ENCODE measurements at places on chromosomes 4 and X.

- no peak for DNase-seq
These were observed 50.8 kb upstream of the MTMR1 start for GRCh38 chrX:150642423-150642822.

DNA sequence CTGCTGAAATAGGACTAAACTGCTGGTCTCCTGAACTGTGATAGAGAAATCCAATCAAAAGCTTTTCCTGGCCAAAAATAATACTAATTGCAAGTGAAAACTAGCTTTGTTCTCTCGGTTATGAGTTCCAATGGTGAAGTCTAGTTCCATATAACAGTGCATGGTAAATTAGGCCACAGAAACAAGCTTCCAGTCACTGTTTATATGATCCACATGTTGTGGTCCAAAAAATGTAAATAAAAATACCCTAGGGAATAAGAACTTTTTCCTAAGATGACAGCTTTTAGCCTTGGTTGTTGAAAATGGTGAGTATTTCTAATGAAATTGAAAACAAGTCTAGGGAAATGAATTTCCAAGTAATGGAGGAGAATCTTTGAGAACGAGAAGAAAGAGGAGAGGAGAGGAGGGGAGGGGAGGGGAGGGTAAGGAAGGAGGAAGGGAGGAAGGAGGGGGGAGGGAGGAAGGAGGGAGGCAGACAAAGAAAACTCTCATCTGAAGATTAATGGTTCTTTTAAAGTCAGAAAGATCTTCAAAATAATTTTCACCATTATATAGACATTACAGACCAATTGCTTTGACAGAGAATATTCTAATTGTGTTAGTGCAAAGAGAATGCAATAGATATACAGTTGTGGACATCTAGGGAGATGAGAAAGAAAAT is 26.1 kb downstream of the PALLD start:
- DNase-seq: no peak

- no peak for DNase-seq
These were observed 96.5 kb upstream of the MAOA start for GRCh38 chrX:43559644-43560043.

- no peak for DNase-seq
These were observed 210.8 kb upstream of the TEX13C start for GRCh38 chrX:125108921-125109320.

- DNase-seq: no peak
These were observed 55.5 kb downstream of the WFS1 start for GRCh38 chr4:6324999-6325787.

DNA sequence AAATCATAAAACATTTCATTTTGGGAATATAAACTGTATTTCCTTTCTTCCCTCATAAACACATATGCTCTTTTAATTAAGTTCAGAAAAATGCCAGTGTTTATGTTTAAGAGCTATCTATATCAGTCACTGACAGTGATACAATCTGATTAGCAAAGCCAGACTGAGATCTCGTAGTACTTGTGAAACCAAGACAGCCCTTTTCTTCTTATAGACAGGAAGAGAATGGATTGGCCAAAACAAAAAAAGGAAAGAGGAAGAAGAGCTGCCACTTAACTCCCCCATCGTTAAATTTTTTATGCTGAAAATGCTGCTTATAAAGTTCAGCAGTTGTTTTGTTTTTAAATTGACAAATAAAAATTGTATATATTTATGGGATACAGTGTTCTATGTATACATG is 87.4 kb downstream of the PLAC1 start:
- no peak for DNase-seq

- DNase-seq: no peak
These were observed 1.3 kb upstream of the RGS12 start for GRCh38 chr4:3291411-3291968.

DNA sequence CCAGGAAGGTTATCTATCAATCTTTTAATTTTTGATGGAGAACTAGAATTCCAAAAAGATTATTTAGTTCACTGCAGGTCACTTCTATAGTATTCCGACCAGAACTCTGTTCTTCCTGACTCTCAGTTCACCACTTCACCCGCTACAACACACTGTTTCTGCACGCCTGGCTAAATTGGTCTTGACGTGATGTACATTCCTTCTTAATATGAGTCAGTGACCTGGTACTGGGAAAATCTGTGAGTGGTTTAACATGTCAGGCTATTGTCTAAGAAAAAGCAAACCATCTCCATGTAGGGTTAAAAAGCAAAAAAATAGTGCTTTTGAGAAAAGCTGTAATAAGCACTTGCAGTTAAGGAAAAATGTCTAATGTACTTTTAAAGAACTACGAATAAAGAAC is 120.4 kb downstream of the NDST3 start:
- DNase-seq: no peak

- DNase-seq: no peak
These were observed 121.2 kb downstream of the VCX2 start for GRCh38 chrX:8049827-8050226.
